ENCODE measurements at places on chromosomes 1 and 21.

GRCh38 chr1:43056981-43057391, 98.3 kb upstream of the SLC2A1 start:
- DNase-seq = no peak

DNA sequence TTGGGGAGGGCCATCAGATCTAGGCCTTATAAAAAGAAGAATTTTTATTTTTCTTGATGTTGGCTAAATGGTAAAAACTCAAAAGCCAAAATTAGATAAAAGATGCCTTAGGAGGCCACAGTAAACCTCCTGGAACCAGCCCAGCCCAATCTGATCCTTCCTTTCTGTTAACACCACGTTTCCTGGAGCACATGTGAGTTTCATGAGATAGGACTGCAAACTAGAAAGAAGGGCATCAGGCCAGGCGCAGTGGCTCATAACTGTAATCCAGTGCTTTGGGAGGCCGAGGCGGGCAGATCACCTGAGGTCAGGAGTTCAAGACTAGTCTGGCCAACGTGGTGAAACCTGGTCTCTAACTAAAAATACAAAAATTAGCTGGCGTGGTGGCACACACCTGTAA, 6.7 kb downstream of the HSF2BP start:
- no peak for DNase-seq

DNA sequence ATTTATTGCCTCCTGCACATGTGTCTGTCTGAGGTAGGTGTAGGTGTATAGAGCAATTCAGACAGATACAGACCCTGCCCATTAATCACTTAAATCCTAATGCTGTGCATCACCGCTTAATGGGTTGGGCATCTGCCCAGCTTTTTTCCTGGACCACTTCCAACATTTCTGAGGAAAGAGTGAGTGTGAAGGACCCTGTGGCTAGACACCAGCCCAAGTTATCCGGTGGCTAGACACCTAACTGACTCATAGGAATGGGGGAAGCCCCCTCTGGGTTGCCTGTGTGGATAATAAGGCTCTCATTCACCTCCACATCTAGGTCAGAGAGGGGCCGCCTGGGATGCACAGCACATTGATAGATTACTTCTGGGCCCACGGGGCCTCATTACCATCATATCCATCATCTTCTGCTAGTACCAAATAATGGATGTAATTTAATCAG, 121.1 kb upstream of the RAVER2 start:
- DNase-seq = no peak

DNA sequence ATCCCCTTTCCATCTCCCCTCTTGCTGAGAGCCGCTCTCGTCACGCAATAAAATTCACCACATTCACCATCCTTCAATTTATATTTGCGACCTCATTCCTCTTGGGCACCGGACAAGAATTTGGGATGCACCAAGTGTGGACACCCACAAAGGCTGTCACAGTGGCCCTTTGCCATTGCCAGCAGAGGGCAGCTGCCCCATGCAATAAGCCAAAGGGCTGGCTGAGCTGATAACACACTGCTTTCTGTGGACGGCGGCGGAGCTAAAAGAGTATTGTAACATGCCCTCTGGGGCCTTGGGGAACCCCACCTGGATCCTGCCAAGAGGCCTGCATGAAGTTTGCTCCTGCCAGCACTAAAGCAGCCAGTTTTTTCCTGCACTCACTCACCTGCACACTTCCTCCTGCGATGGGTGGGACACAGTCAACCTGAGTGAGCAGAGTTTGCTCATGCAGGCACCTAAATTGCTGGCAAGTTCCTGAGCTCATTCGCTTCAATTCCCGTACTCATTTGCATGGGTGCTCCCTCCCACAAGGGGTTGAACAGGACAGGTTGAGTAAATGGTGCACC, 792.3 kb upstream of the ADAMTS5 start:
- DNase-seq = no peak

Data from GM04503 (cell line).